ENCODE measurements at places on chromosomes 13 and 19.

DNA sequence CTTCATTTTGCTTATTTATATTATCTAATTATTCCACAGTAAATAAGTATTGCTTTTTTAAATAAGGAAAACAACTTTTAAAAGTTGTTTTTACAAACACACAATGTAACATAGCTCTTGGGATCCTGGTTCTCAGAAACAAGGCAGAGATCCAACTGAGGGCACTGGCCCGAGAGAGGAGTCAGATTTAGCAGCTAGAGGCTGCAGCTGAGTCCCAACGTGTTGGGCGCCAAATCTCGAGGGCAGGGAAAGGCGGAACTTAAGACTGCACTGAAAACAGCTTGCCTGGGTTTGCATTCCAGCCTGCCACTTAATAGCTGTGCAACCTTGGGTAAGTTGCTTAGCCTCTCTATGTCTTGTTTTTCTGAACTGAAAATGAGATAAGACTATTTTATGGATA, 16.4 kb upstream of the WASF3 start:
- no peak for DNase-seq

- DNase-seq: no peak
These were observed 39.1 kb downstream of the ACTN4 start for GRCh38 chr19:38686530-38686888.

GRCh38 chr19:46036744-46037128, 4.1 kb downstream of the IGFL4 start:
- no peak for DNase-seq

GRCh38 chr13:108425056-108425455, 155.5 kb downstream of the TNFSF13B start:
- no peak for DNase-seq

GRCh38 chr19:8571006-8571411, 6.2 kb downstream of the MYO1F start:
- DNase-seq: peak; percentile 86
